NCI-H524 (cell line): ENCODE measurements at places on chromosomes 11 and 22.

DNA sequence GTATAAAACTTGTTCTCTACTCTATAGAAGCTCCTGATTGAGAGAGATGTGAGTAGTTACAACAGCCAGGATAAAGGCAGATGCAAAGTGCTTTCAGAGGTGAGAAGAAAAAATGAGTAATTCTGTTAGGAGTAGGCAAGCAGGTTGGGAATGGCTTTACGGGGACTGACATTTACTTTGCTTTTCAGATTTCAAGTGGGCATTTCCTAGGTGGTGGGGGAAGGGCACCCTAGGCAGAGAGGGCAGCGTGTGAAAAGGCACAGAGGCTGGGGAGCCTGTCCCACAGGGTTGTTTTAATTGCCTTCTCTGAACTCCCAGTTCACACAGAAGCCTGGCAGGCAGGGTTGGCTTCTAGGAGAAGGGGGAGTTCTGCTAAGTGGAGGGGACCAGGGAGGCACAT lies 106.5 kb downstream of the NAV2 start:
- DNase-seq, result peak; percentile 7

DNA sequence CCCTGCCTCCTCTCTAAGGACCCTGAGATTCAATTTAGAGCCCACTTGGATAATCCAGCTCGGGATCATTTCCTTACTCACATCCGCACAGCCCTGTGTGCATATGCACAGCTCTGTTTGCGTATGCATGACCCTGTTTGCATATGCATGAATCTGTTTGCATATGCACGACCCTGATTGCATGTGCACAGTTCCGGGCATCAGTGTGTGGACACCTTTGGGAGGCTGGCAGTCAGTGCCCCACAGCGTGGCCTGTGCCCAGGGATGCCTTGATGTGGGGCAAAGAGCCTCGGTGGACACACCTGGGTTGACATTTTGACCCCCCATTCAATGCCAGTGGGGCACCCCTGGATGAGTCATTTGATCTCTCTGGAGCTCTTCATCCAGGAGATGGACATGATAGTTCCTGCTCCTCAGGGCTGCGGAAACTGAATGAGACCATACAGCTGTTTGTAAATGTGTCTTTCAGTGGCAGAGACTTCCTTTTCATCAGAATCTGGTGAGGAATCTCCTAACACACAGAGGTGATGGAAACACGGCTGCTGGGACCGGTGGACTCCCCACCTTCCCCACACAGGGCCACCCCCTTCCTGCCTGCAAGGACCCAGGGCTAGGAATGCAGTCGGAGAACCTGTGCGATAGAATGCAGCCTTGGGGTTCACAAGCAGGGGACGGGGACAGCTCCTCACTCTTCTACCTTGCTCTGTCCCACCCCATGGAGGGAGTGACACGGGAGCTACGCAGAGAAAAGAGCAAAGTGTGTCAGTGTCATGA lies 41.2 kb downstream of the MYEOV start:
- DNase-seq, result no peak

DNA sequence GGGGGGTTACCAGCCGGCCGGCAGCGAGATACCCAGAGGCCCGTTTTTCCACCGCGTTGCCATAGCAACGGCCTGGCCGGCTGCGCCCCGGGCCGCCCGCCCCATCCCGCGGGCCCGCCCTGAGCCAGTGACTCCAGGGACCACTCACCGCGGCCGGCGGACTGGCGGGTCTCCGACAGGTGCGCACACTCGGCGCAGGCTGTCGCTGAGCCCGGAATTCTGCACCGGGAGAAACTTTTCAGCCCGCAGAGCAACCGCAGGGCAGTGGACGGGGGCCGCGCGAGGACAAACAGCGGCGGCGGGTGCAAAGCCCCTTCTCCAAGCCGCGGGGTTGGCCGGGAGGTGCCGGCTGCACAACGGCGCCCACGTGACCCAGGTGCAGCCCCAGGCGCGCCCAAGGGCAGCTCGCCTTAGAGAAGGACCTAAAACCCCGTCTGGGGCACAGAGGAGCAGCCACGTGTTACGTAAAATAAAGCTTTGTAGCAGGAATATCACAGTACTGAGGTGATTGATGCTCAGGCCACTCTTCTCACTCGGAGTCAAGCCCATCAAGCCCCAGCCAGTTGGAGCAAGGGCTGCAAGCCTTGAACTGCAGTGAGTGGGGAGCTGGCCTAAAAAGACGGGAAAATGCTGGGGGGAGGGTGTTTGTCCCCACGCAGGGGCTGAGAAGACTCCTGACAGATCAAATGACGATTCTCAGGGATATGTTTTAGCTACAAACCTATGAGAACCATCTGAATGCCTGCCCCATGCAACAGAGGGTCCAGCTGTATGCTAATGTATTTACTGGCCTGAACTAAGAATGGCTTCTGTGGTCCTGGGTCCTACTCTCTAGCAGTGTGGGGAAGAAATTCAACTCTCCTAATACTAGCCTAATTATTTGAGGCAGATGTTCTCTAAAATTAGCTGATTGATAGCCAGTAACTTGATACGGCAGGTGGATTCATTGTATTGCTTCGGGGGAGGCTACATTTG lies at the start of gene STK33:
TSS of gene STK33 (minus strand) at position 294 of the 975 bp plus-strand sequence. CDS start 119,323 bp downstream, outside the sequence.
- peak; percentile 79 for DNase-seq

GRCh38 chr11:65204143-65204542 lies 22.4 kb downstream of the CAPN1 start:
- DNase-seq, result no peak

GRCh38 chr11:27118371-27118770 lies 77.8 kb downstream of the BBOX1 start:
- no peak for DNase-seq

DNA sequence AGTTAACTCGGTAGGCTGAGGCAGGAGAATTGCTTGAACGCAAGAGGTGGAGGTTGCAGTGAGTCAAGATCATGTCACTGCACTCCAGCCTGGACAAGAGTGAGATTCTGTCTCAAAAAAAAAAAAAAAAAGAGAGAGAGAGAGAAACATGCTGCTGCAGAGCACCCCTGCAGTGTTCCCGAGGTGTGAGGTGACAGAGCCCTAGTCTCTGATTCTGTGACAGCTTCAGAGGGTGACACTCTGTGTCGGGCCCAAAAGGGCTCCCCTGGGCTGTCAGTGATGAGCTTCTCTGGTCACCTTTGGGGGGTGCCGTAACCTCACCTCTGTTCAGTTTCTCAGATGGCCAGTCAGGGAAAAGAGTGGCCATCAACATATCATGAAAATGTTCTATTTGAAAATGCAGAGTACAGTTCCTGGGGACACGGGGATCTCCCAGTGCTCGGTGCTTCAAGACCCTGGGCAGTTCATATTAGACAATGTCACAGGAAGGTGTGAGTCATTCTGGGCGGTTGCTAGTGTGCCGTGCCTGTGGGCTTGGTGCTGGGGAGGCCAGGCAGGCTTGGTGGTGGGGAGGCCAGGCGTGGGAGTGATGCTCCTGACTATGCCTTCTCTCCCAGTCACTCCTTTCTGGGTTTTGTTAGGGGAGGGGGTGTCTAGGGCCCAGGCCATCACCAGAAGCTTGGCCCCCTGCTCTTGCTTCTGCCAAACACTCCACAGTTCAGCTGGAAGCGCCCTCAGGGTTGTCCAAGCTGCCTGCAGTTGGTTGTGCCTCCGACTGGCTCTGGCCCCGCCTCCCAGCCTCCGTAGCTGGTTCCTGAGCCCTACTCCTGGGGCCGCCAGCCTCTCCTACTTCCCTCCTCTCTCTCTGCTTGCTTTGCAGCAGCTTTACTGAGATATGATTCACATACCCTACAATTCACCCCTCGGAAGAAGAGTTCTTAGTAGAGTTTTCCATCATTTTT lies 52.5 kb upstream of the CLDN5 start:
- no peak for DNase-seq

GRCh38 chr11:111422494-111423249 lies 43.6 kb upstream of the POU2AF1 start:
- peak; percentile 75 for DNase-seq

DNA sequence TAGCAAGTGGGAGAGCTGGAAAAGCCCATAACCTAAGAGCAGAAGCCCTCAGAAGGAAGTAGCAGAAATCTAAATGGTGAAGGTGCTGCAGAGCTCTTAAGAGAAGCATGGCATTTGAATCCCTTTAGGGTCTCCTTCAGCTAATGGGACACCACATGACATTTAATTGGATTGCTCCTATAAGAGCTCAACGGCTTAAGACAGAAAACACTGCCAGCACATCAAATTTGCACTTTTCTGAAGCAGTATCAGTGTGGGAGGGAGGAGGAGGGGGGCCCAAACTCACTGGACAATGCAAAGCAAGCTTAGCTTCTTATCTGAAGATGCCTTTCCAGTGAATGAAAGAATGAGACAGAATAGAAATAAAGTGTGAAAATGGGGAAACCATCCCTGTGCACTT lies 287.9 kb upstream of the MTNR1B start:
- peak; percentile 25 for DNase-seq

- DNase-seq, result no peak
These were observed 128.0 kb downstream of the RBFOX2 start for GRCh38 chr22:35900483-35901168.

DNA sequence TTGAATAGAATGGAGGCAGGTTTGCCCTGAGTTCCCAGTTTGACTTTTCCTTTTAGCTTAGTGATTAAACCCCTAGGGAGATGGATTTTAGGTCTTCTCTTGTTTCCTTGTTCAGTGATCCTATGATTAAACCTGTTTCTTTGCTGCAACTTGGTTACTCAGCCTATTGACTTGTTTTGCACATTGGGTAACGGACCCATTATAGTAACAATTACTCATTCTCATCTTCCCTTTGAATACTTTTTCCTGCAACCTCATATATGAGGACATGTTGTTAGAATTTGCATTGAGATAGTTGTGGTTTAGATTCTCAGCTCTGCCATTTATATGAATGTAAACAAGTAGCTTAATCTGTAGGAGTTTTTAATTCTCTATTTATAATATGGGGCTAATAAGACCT lies 489.2 kb upstream of the CNTN5 start:
- DNase-seq, result no peak

GRCh38 chr11:44734843-44735381 lies 8.2 kb downstream of the TSPAN18 start:
- DNase-seq, result peak; percentile 75

DNA sequence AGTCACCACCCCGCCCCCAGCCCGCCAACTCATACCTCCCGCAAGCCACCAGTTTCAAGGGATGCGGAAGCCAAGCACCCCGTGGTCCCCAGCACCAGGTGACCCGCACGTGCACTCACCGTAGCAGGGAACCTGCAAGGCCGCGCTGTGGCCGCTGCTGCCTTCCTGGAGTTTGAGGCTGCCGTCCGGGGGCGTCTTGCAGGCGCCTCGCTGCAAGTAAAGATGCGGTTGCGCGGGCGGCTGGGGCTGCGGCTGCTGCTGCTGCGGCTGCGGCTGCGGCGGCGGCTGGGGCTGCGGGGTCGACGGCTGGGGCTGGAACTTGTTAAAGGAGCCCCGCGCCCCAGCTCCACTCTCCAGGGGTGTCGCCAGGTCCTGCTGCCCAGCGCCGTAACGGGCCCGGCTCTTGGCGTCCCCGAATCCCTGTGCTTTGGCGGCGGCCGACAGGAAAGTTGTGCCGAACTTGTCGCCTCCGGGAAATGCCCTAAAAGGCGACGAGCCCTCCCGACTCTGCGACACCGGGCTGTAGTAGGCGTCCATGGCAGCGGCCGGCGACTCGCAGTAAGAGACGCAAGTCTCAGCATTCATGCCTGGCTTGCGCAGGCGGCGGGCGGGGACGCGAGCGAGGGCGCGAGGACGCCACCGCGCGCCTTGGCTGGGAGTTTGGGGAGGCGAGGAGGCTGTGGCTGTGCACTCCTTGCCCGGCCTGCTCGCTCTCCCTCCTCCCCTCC lies at the start of gene ALX4:
TSS of gene ALX4 (minus strand) at position 662 of the 728 bp plus-strand sequence. CDS start at position 585, 77 bp downstream.
- DNase-seq, result peak; percentile 25

DNA sequence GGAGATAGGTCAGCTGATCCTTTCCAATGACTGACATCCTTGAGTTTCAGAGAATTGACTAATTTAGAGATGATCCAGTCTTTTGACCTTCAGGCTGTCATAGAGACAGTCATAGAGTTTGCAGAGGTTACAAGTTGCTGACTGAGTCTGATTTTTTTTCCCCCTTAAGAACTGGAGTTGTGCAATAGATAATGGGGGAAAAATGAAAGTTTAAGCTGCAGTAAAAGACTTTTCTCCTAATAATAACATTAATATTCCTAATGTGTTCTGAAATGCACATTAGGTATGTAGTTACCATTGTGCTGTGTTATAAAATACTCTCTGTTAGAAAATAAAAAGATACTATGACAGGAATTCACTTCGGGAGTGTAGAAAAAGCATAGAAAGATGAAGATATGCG lies 876.9 kb upstream of the RAG2 start:
- no peak for DNase-seq

DNA sequence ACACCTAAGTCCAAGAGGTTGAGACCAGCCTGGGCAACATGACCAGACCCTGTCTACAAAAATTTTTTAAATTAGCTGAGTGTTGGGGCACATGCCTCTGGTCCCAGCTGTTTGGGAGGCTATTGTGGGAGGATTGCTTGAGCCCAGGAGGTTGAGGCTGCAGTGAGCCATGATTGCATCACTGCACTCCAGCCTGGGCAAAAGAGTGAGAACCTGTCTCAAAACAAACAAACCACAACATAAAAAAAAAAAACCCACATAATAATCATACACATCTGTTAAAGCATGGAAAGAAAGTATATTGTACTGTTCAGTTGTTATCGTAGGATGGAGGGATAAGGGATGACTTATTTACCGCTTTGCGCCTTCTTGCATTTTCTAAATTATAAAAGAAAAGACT lies 35.9 kb upstream of the GRK2 start:
- no peak for DNase-seq

DNA sequence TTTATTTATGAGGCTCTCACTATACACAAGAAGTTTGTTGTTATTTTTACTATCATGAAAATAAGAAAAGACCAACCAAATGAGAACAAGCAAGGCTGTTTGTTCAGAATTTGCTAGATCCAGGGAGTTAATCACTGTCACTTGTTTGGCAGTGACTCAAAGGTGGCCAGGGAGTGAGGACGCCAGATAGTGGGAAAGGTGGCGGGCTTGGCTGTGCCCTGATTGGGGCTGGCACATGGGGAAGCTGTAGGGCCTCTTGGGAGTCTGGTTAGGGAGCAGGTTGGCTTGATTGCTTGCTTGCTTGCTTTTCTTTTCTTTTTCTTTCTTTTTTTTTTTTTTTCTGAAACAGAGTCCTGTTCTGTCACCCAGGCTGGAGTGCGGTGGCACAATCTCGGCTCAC lies 53.1 kb upstream of the SLC22A12 start:
- DNase-seq, result no peak

DNA sequence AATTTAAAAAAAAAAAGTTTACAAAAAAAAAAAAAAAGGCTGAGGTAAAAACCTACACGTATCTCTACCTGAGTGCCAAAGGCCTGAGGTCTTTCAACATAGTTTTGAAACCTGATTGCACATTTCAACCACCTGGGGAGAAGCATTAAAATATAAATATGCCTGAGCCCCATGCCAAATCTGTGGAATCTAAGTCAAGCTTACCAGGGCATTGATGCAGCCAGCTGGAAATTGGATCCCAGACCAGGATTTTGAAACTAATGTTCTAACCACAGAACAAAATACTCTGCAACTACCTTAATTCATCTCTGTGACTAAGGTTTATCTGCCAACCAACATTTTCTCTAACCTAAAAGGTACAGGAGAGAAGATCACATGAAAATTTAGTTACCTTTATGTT lies 38.8 kb upstream of the CHRNA10 start:
- DNase-seq, result no peak

GRCh38 chr22:23903328-23903971 lies 9.3 kb downstream of the MIF start:
- DNase-seq, result no peak
